ENCODE measurements at places on chromosomes 1 and 21. TPM values are rescaled to one million over a fixed set of nuclear protein-coding genes. Genes with fewer than 3 reads are reported as not detected.

DNA sequence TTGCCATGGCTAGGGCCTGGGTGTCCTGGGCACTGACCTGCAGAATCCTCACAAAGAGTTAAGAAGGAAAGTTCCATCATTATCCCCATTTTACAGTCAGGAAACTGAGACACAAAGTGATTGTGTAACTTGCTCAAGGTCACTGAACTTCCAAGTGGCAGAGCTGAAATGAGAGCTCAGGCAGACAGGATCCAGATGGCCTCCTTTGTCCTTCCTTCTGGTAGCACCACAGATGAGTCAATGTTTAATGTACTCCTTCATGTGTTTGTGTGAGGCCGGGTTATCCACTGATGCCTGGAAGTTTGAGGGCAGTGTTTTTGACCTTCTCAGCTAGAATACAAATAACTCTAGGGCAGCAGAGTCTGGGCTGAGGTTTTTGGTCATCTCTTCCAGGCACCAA lies 207.0 kb downstream of the TNR start:
- no peak for DNase-seq
- no peaks in the 10 kb centered on the region for H3K36me3 ChIP-seq
- no peak overlapping the region for H3K4me3 ChIP-seq
- no peaks in the 10 kb centered on the region for H3K27me3 ChIP-seq

DNA sequence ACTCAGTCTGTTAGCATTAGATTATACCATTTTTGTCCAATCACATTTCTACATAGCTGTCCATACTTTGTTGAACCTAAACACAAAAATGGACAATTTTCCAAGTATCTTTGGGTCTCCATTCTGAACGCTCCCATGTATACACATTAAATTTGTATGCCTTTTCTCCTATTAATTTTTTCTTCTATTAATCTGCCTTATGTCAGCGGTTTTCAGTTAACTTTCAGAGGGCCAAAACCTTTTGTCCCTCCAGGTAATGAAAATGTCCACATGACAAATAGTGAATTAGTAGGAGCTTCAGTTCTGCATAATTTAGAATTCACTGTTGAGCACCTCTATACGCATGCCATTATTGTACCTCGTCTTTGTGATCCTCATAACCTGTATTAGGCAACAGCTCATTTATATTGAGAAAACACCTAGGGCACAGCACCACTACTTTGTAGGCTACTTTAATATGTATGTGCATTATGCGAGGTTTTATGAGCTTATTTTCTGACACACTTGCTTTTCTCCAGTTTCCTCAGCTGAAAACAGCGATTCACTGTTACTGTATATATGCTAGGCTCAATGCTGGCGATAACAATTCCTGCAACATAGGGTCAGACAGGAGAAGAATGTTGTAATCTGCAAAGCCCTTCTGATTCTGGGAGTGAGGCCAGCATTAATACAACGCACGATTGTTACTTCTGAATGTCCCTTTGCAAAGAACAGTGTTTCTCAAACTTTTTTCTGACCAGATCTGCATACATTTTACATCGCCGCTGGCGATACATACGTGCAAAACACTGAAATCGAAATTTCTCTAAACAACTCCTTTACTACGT lies 1.1 kb upstream of the ABCD3 start:
- peaks cover 17% of the 10 kb centered on the region for H3K4me1 ChIP-seq
- H3K36me3 ChIP-seq, result no peaks in the 10 kb centered on the region
- no peak overlapping the region for H3K27ac ChIP-seq
- DNase-seq, result no peak
- no peaks in the 10 kb centered on the region for H3K27me3 ChIP-seq

DNA sequence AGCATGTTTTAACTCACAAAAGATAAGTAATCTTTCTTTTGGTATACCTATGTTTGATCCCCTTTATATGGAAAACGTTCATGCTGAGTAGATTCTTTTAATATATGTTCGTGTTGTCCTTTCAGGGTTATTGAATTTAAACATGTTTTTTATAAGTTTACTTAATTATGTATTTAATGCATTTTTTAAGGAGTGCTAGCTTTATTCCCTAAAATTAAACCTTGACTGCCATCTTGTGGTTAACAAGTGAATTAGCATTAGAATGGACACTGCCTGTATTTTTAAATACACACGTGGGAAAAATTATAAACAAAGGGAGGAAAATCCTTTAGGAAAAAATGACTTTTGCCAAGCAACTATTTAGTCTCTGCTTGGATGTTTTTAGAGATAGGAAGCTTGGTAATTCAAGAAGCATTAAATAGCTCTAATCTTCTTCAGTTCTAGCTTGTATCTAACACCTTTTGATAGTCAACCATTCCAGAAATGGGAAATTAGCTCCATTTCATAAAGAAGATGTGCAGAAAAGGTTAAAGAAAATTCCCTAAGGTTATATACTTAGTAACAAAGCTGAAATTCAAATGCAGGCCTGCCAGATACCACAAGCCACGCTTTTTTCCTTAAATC lies 43.0 kb downstream of the UBE2U start:
- no peak overlapping the region for H3K4me3 ChIP-seq
- H3K36me3 ChIP-seq, result no peaks in the 10 kb centered on the region
- H3K4me1 ChIP-seq, result peaks cover 5% of the 10 kb centered on the region
- no peak for DNase-seq
- no peak overlapping the region for H3K27ac ChIP-seq

GRCh38 chr1:43533584-43533983 lies 2.9 kb downstream of the PTPRF start:
- H3K27ac ChIP-seq, result no peak overlapping the region
- H3K4me3 ChIP-seq, result no peak overlapping the region
- DNase-seq, result no peak

DNA sequence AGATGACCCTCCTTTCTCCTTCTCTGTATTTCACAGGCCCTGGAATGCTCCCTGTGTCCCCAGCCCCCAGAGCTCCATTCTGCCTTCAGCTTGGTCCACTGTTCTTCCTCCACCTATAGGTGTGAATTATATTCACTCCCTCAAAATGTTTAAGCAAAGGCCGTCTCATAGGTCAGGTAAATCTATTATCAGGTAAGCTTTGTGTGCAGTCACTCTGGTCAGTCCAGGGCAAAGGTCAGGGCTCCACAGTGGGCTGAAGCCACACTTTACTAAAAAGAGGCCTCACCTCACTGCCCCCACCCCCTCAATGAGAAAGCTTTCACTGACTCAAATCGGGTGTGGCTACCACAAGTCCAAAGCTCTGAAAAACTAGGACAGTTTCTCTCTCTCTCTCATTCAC lies 65.9 kb downstream of the DNTTIP2 start:
- no peaks in the 10 kb centered on the region for H3K36me3 ChIP-seq
- H3K4me3 ChIP-seq, result no peak overlapping the region
- H3K27me3 ChIP-seq, result no peaks in the 10 kb centered on the region
- H3K27ac ChIP-seq, result peak overlapping the region; percentile 81
- peak; percentile 65 for DNase-seq

DNA sequence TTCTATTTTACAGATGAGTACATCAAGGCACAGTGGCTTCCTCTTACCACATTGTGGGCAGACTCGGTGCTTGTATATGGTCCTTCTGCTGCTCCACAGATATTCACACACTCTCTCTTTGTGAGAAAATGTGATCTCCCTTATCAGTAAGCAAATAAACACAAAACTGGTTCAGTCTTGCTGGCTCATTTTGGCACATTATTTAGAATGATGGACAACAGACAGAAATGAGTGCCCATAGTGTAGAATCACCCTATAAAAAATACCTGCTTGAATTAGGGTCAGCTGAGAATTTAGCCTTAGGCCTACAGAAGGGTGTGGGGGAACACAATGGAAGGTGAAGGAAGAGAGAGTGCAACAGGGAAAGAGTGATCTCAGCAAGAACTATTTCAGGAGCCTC lies 423.1 kb downstream of the HLX start:
- H3K36me3 ChIP-seq, result no peaks in the 10 kb centered on the region
- H3K27me3 ChIP-seq, result no peaks in the 10 kb centered on the region
- DNase-seq, result no peak

- no peaks in the 10 kb centered on the region for H3K4me1 ChIP-seq
- no peak overlapping the region for H3K4me3 ChIP-seq
- no peaks in the 10 kb centered on the region for H3K36me3 ChIP-seq
- no peaks in the 10 kb centered on the region for H3K27me3 ChIP-seq
These were observed 579.7 kb downstream of the PTPRC start for GRCh38 chr1:199218533-199218932.

Gene RAB42
- 2.9 TPM for total RNA-seq

Data from Caco-2 (cell line).